ENCODE measurements at places on chromosomes 6 and 20.

GRCh38 chr6:123925350-123925749 is 121.7 kb downstream of the NKAIN2 start:
- no peak for DNase-seq

GRCh38 chr20:34042262-34042661 is 48.6 kb downstream of the RALY start:
- no peak for DNase-seq

- peak; percentile 96 for DNase-seq
These were observed 391 bp downstream of the MAPRE1 start for GRCh38 chr20:32819992-32820697.

- DNase-seq: peak; percentile 77
These were observed 25.6 kb downstream of the WRNIP1 start for GRCh38 chr6:2790588-2791449.

- DNase-seq: no peak
These were observed 237.8 kb downstream of the TBX18 start for GRCh38 chr6:84526631-84527030.

Measured in D341Med (cell line).